ENCODE measurements at places on chromosomes 3 and 15.
A peak's percentile ranks its signal among the peaks of the same experiment; 100 is the strongest.

GRCh38 chr3:183298701-183299153, 45.7 kb downstream of the B3GNT5 start:
- peak; percentile 75 for DNase-seq

DNA sequence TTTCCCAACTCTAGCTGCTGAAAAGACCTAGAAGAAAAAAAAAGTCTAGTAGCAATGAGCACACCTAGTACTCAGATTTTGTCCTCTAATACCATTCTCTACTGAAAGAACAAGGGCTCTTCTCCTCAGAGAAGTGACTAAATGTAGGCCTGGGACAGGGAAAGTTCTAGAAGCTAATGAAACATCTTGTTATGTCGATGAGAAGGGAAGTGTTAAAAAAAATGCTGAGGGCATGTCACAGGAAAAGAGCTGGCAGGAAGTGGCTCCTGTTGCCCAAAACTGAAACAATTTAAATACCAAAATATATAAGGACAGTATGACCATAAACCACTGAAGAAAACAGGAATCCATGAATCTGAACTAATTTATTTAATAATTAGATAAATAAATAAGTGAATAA, 581.4 kb upstream of the TBL1XR1 start:
- DNase-seq = no peak

DNA sequence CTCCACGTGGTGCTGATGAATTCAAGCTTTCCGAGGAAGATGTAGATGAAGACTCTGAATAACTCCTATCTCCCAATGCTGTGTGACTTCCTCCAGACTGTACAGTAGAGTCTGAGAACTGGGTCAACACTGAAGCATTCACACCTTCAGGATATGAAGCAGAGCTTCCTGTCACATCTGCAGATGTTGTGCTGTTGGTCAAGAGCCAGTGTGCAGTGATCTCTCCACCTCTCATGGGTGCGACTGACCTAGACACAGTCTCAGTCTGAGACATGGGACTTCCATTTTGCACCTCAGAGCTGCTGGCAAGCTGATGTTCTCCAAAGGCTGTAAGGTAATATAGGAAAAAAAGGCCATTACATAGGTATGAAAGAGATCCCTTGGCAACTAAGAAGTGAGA, 36.5 kb downstream of the HEG1 start:
- DNase-seq = no peak

DNA sequence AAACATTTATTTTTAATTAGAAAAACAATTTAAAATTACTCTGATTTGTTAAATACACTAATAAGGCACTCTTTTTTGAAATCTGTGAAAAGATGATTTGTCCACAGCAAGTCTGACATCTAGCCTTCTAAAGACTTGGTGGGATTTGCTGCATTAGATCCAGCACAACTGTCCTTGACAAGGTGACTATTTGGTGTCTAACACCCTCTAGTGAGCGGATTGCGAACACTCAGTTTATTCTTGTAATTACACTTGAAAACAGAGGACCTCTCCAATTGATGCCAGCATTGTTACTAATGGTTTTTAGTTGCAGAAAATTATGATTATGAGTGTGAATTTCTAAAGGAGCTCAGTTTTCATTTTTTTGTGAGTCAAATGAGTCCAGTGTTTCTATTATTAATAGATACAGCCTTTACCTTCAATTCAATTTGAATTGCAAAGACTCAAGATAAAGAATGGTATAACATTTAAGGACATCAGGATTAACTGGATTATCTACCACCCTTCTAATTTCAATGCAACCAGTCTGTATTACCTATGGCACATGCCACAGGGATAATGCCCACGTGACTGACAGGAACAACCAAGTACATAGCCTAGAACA, 29.7 kb upstream of the STRIT1 start:
- no peak for DNase-seq

DNA sequence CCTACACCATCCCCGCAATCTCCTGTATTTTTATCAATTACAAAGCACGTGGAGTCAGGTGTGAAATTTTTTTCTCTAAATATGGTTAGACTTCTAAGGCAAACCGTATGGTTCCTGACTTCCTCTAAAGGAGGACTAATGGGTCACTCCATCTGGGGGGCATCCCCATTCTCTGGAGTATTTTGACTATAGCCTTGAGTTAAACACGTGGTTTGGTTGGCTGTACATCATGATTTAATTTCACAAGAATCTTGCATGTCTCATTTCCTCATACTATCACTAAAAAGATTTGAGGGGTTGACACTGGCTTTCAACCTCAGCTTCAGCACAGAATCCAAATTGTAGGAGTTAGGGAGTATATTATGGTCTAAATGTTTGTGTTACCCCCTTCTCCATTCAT, 25.3 kb upstream of the ZNF770 start:
- no peak for DNase-seq

- DNase-seq = no peak
These were observed 4.2 kb upstream of the CCR2 start for GRCh38 chr3:46349484-46350261.

DNA sequence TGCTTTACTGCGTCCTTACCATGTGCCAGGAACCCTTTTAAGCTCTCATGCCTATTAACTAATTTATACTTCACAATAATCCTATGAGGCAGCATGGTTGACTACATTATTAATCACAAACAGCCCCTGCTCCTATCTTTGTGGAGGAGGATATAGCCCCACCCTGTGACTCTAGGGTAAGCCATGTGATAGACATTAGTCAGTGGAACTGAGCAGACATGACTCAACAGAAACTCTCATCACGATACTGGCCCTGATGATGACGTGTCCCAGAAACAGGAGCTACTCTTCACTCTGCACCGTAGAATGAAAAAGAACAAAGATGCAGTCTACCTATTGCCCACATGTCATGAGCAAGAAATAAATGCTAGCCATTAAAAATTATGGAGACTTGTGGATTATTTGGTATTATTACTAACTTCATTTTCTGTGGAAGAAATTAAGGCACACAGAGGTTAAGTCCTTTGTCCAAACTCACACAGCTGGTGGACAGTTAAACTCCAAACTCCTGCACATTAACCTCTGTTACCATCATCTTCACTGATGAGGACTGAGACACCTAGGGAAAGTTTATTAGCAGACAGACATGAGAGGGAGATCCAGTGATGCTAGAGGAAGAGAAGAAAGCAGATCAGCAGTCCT, 51.2 kb downstream of the CFAP20DC start:
- no peak for DNase-seq

GRCh38 chr3:188164248-188164687, 10.3 kb downstream of the LPP start:
- DNase-seq = no peak

DNA sequence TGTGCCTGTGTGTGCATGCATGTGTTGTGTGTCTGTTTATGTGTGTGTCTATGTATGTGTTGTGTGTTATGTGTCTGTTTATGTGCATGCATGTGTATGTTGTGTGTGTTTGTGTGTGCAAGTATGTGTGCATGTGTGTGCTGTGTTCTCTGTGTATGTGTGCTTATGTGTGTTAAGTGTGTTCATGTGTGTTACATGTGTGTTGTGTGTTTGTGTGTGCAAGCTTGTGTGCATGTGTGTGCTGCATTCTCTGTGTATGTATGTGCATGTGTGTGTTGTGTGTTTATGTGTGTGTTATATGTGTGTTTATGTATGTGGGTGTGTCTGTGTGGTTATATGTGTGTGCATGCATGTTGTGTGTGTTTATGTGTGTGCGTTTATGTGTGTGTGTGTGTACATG, 14.9 kb downstream of the UROC1 start:
- no peak for DNase-seq

DNA sequence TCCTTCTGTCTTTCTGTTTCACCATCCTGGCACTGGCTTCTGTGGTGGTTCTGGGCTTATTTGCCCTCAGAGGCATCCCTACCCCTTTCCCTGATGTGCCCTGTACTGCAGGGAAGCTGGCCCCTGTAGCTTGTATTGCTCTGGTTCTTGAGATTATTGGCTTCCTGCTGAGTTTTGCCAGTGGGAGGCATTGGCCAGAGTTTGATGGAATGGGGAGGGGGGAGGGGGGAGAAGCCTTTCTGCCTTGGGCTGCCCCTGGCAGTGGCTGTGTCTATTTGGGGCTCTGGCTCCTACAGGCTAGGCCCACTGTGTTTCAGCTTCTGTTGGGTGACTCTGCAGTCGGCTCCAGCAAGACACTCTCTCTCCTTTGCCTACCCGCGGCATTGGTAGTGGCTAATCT, 41.6 kb upstream of the SEMA6D start:
- DNase-seq = no peak

DNA sequence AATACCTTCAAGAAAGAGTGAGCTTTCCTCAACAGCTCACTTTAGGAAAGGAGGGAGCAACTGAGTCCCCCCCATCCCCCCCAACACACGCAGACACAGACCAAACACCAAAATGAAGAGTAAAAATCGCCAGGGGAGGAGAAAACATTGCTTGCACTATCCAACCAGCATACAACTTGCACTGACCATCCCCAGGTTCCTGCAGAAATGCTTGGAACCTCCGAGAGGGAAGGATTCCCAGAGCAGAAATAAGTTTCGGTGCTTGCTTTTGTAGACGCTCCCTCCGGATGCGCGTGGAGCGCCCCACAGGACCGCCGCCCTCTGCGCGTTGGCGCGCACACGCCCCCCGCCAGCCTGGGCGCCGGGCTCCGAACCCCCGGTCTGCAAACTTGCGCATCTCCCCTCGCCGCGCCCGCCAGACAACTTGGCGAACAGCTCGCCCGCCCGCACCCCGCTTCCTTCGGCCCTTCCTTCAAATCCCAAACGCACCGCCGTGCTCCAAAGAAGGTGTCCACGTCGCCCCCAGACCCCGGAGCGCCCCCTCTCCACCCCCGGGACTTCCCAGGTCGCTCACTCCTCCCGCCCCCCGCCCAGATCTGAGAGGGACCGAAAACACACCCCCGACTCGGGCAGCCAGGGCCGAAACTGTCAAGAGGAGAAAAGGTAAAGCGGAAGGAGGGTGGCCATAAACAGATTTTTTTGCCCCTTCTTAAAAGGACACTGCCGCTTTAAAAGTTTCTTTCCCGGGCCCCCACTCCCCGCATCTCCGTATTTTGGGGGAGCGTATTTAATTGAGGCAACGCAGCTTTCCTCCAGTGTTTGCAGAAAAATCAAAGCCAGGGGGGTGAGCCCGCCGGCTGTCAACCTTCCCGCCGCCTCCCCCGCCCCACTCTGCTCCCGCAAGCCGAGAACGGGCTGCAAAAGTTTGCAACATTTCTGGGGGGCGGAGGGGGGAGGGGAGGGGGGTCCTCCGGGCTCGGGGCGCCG, 859 bp downstream of the RORA start:
- DNase-seq = peak; percentile 57

DNA sequence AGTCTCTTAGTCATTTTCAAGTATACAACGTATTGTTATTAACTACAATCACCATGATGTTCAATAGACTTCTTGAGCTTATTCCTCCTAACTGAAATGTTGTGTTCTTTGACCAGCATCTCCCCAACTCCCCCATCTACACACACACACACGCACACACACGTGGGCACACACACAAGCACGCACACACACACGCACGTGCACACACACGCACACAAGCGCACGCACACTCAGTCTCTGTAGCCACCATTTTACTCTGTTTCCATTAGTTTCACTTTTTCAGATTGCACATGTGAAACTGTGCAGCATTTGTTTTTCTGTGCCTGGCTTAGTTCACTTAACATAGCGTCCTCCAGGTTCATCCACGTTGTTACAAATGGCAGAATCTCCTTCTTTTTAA, 247.0 kb downstream of the XXYLT1 start:
- DNase-seq = no peak

- DNase-seq = no peak
These were observed 339.6 kb upstream of the TBL1XR1 start for GRCh38 chr3:177536873-177537272.
